ENCODE measurements at places on chromosomes 4 and X. TPM values are rescaled to one million over a fixed set of nuclear protein-coding genes. Genes with fewer than 3 reads are reported as not detected.

NLRP2B gene
- not detected for total RNA-seq

C1GALT1C1 gene
- total RNA-seq = 11.7 TPM

NMU gene
- not detected for total RNA-seq

YIPF7 gene
- not detected for total RNA-seq

SPANXB1 gene
- total RNA-seq = not detected

All from activated naive CD4-positive, alpha-beta T cell treated with anti-CD3 and anti-CD28 coated beads for 36 hours (primary cell).